ENCODE measurements at places on chromosomes 4 and X. TPM values are rescaled to one million over a fixed set of nuclear protein-coding genes. Genes with fewer than 3 reads are reported as not detected.

The ADH6 gene
- total RNA-seq, result not detected

The CHRDL1 gene
- total RNA-seq, result 49.7 TPM

The NRK gene
- total RNA-seq, result 1.1 TPM

The REELD1 gene
- 0.11 TPM for total RNA-seq

The RAB9B gene
- 2.1 TPM for total RNA-seq

The F8A2 gene
- not detected for total RNA-seq

The CASK gene
- total RNA-seq, result 38.0 TPM

The GPM6B gene
- total RNA-seq, result 6.1 TPM

The PRR32 gene
- total RNA-seq, result not detected

The NIPAL1 gene
- total RNA-seq, result 10.1 TPM

The CYTL1 gene
- 2.5 TPM for total RNA-seq

The XAGE1A gene
- total RNA-seq, result not detected

The CPLX1 gene
- total RNA-seq, result 0.75 TPM

The MAGEC2 gene
- total RNA-seq, result not detected

The MCF2 gene
- total RNA-seq, result 0.56 TPM

The CHRNA9 gene
- total RNA-seq, result 0.11 TPM

The PRDM8 gene
- 1.3 TPM for total RNA-seq

The NLGN3 gene
- 0.13 TPM for total RNA-seq

The IDUA gene
- 32.3 TPM for total RNA-seq

The GAGE12J gene
- not detected for total RNA-seq

The SPANXC gene
- not detected for total RNA-seq

The SEPTIN6 gene
- 14.6 TPM for total RNA-seq

The GABRB1 gene
- total RNA-seq, result not detected

The NAP1L3 gene
- 6.6 TPM for total RNA-seq

The EXOC1L gene
- total RNA-seq, result not detected

The ZNF330 gene
- total RNA-seq, result 42.7 TPM

The NAA11 gene
- not detected for total RNA-seq

The ANKRD50 gene
- total RNA-seq, result 22.5 TPM

The ADGRG2 gene
- 1.8 TPM for total RNA-seq

The RBM47 gene
- total RNA-seq, result 200 TPM

The NLGN4X gene
- 0.45 TPM for total RNA-seq

The TCEAL5 gene
- 2.2 TPM for total RNA-seq

The AKAP4 gene
- total RNA-seq, result 0.67 TPM

The ARHGEF9 gene
- 26.7 TPM for total RNA-seq

The SPANXD gene
- total RNA-seq, result not detected

The VCX2 gene
- not detected for total RNA-seq

The ABCB7 gene
- 30.8 TPM for total RNA-seq

The POF1B gene
- total RNA-seq, result 2.1 TPM

The GLRA2 gene
- not detected for total RNA-seq

The PABPC1L2A gene
- total RNA-seq, result not detected

The MAPK10 gene
- total RNA-seq, result 94.1 TPM

The ZFYVE28 gene
- total RNA-seq, result 8.9 TPM

The GPR173 gene
- total RNA-seq, result 1.3 TPM

The CENPVL1 gene
- total RNA-seq, result not detected

The IL9R gene
- total RNA-seq, result not detected

All from thyroid gland (tissue), 4 donors.